ENCODE measurements at places on chromosomes 3 and 15. TPM values are rescaled to one million over a fixed set of nuclear protein-coding genes. Genes with fewer than 3 reads are reported as not detected.
A peak's percentile ranks its signal among the peaks of the same experiment; 100 is the strongest.

The PCCB gene
- total RNA-seq: 42.7 TPM

The DNASE1L3 gene
- total RNA-seq: 1.7 TPM

The CYP11A1 gene
- total RNA-seq: not detected

The CALML4 gene
- total RNA-seq: 2.0 TPM

The CEP63 gene
- 14.0 TPM for total RNA-seq

DNA sequence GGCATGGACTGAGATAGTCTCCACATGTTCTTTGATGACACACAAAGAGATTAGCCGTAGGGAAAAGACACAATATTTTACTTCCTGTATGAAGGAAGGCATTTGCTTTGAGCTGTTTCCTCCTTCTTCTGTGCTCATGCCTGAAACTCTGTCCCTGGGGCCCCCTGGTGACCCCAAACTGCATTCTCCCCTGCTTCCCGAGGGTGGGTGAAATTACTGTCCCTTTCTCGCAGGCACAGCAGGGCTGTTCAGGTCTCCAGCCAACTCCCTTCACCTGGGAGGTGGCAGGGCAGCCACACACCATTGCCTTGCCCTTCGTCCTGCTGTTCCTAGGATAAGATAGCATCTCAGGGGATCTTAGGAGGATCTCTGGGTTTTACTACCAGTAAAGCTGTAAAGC, 79.2 kb downstream of the GABRG3 start:
- no peak for DNase-seq

DNA sequence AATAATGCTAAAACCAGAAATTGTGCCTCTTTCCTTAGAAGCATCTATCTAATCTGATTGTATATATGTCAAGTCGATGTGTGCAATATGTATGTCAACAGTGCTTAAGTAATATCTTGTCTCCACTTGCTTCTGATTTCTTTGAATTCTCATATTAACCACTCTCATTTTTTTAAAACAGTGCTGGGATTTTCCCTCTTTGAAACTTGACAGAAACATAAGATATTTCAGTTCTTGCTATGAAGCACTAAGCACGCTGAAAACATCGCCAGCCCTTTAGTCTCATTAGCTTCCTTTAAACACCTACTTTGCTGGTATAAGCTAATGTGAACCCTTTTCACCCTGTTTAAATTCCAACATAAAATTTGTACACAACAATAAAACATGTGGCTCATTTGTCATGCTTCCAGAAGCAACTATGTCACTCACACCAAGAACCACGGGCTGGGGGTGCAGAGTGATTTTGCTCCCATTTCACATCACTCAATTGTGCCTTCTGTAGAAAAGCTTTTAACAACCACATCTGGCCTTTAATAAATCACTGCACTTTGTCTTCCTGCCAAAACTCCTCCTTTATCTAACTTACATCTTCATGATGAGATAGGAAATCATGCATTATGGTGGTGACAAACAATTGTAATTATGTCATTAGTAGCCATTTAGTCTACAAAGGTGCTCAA, 185.2 kb downstream of the FOXP1 start:
- no peak for DNase-seq

DNA sequence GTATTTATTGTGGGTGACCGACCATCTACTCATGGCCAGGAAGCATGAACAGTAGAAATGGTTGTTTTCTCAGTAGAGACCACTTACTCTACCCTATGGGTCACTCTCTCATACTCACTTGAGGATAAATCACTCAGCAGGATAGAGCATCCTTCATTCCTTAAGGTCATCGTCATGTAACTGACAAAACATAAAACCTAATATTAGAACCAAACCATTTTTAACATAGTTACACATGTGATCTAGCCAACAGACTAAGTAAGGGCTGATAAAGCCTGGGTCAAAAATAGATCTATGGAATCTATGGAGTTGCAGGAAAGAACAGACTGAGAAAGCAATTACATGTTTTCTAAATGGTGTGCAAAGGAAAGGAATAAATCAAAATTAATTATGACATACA, 769.1 kb downstream of the NTRK3 start:
- DNase-seq: no peak

DNA sequence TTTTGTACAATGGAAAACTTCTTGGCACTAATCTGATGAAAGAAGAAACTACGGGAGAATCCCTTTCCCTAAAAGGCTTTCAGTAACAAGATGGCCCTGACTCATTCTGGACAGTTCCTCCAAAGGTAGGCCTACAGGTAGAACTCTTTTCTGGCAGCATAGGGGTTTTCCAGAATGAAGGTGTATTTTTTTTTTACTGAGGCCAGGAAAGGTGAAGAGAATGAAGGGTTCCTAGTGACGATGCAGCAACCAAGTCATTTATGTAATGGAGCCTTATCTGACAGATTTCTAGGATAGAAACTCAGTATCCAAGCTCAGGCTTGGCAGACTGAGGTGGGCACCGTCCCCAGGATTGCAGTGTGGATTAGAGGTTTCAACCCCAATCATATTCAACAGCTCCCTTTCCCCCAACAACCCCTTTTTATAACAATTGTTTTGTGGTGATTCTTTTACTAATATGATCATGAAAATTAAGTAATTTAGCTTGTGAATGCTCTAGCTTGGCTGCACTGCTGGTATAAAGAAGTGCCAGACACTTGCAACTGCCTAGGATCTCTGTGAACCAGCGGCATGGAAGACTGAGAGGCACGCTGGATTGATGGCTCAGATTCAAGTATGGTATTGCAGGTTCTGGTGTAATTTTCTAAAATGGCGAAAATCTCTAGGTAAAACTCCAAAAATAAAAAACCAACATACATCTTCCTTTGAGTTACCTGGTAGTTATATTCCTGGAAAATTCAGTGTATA, 8.7 kb upstream of the TRIM69 start:
- DNase-seq: no peak

DNA sequence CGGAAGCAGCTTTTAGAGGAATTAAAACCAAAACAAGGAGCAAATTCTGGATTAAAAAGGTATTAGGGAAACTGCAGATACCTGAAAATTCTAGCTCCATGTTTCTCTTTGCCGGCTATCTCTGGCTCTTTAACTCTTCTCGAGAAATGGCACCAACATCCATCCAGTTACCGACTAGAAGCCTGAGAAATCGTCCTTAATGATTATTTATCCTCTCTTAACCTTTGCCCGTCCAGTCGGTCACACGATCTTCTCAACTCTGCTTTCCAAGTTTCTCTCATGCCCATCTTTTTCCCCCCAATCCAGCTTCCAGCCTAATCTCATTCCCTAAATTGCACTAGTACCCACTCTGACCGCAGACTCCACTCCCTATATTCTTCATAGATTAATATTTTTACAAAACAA, 596 bp upstream of the SGO1 start:
- no peak for DNase-seq

GRCh38 chr15:64845183-64845611, 3.5 kb downstream of the PLEKHO2 start:
- DNase-seq: peak; percentile 47

- no peak for DNase-seq
These were observed 715.3 kb downstream of the NR2F2 start for GRCh38 chr15:97045666-97046421.

DNA sequence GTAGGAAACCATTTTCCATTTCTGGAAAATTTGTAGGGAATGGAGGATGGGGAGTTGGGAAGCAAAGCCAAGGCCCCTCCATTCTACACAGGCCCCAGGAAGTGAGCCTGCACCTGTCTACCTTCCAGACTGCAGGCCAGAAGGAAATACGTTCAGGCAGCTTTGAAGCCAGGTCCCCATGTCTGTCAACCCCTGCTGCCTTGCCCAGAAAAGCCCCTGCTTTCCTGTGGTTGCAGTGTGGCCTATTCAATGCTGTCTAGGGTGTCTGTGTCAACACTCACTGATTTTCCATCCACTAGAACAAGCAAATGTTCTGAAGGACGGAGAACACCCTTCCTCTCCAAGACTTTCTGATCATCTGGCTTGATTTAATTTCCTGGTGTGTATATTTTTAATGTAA, 281.9 kb downstream of the TLE3 start:
- DNase-seq: no peak

GRCh38 chr3:140010391-140010790, 75.4 kb downstream of the CLSTN2 start:
- no peak for DNase-seq

DNA sequence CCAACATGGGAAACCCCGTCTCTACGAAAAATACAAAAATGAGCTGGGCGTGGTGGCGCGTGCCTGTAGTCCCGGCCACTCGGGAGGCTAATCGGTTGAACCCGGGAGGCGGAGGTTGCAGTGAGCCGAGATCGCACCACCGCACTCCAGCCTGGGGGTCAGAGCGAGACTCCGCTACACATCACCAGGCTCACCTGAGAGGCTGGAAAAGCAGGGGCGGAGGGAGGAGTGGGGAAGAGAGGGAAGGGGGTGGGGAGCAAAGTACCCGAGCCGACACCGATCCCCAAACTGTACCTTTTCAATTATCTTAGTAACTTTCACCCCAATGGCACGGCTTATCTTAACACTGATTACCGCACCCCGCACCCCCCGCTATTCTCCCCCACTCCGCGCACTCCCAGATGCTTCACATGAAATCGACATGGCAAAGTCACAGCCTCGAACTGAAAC, 46.4 kb upstream of the SYNM start:
- DNase-seq: no peak

DNA sequence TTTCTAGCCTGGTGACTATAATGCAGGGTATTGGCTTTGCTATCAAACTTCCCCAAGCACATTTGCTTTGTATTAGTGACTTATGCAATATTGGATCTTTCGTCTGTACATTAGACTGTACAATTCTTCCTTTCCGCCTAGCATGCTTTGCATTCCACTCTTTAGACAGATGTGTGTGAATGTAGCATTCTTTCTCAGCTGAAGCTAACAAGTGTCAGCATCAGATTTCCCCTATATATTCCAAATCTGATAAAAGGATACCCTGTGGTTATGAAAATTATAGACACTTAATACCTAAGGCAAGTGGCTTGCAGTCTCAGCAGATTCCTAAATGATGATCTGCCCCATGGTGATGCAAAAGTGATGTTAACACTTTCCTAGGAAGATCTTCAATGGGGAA, 360.1 kb downstream of the CNTN4 start:
- DNase-seq: no peak

DNA sequence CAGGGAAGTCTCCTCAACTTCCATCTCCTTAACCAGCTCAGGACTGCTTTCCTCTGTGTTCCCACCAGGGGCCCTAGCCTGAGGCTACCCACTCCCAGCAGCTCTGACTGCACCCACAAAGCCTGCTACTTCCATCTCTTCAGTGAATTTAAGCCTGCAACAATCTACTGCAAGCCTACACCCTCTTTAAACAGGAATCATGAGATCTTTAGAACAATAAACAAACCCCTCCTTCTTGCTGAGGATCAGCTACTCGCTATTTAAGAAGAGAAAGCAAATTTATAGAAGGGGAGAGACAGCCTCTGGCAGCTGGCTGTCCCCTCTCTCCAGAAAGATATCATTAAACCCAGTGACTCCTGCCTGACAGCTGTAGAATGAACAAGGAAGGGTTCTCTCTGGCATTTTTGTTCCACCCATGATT, 51.9 kb downstream of the ARHGAP31 start:
- no peak for DNase-seq

DNA sequence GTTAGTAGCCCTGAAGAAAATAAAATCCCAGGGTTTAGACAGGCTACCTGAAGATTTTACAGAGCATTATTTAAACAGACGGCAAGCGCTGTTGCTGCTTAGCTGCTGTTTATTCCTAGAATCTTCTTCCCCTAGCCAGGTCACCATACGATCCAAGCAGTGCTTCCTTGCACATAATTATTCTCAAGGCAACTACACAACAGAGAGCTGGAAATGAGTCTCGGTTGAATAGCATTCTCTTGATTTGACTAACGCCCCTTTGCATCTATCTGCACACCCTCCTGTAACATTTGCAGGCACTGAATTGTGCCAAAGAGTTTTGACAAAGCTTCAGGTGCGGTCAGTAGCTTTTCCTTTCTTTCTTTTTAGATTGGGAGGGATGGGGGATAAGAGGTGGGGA, 564.4 kb downstream of the TBL1XR1 start:
- no peak for DNase-seq

- no peak for DNase-seq
These were observed 18.6 kb upstream of the SEC13 start for GRCh38 chr3:10339376-10339955.

DNA sequence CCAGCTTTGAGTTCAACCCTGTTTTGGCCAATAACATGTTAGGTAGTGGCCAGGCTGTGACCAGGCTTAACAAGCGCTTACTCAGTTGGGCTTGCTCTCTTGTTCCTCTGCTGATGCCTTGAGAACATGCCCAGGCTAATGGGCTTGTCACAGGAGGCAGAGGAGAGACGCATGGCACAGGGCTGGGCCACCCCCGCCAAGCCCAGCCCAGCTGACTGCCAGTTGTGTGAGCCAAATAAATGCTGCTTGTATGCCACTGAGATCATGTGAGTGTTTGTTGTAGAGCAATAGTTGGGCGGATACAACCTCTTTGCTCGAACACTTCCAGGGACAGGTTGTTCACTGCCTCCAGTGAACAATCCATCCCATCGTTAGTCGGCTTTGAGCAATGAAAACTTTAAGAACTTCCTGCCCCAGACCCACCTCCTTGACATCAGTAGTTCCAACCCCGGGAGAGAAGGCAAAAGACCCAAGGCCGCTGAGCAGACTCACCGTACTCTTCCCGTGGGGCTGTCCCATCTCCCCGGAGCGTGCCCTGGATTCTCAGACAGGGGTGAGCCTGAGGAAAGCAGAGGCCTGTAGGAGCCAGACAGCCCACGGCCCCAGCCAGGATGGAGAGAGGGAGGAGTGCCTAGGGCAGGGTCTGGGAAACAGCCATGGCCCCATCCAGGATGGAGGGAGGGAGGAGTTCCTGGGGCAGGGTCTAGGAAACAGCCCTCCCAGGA, 4.1 kb downstream of the PLA2G4F start:
- DNase-seq: no peak

DNA sequence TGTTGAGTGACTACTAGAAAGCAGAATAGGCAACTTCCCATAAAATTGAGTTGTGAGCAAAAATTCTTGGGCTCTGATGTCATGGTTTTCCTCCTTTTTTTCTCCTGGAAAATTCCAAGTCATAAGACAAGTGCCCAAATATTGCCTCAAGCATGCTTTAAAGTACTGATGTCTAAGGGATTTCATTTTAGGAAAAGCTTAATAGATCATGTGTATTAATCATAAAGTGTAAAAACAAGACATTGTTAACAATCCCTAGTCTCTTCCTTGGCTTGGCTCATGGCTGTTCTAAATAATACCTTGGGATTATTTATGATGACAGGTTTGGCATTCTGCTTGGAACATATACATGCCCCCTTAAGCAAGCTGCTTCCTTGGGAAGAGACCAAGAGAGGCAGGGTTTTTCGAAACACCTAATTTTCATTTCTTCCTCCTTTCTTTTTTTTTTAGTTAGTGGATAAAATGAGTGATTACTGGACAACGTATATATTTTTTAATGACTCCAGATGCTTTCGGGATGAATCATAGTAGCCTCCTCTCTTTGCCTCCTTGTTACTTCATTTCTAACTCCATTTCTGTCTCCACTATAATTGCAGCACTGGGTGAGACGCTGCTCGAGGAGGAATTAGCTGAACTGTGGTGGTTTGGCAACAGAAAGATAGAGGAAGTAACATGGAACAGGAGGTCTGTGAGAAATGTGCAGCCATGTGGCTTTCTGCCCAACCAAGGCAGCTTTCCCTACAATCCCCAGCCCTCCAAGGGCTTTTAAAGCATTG, 104.9 kb downstream of the TPRG1 start:
- no peak for DNase-seq

- peak; percentile 82 for DNase-seq
These were observed 9.4 kb downstream of the NAA50 start for GRCh38 chr3:113736548-113737089.
